ENCODE measurements at places on chromosomes 2 and 18.

DNA sequence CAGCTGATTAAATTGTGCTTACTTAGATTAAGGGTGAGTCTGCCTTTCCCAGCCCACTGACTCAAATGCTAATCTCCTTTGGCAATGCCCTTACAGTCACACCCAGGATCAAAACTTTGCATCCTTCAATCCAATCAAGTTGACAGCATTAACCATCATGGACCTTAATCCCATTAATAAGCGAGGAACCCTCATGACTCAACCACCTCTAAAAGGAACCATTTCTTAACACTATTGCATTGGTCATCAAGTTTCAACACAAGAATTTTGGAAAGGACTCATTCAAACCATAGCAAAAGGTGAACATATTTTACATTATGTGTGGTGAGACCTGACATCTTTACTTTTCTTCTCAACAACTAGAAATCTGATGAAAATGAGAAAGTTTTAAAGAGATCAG is 187.0 kb downstream of the OSR1 start:
- H3K27me3 ChIP-seq = no peaks in the 10 kb centered on the region
- DNase-seq = no peak
- H3K4me3 ChIP-seq = no peak overlapping the region
- no peak overlapping the region for H3K27ac ChIP-seq
- no peaks in the 10 kb centered on the region for H3K4me1 ChIP-seq

GRCh38 chr18:4641771-4642368 is 186.8 kb upstream of the DLGAP1 start:
- peak overlapping the region; percentile 40 for H3K4me3 ChIP-seq
- no peak overlapping the region for H3K27ac ChIP-seq
- no peaks in the 10 kb centered on the region for H3K27me3 ChIP-seq
- no peak for DNase-seq
- peaks cover 35% of the 10 kb centered on the region for H3K4me1 ChIP-seq
- no peaks in the 10 kb centered on the region for H3K36me3 ChIP-seq

- H3K4me1 ChIP-seq = no peaks in the 10 kb centered on the region
- no peak overlapping the region for H3K4me3 ChIP-seq
- no peak overlapping the region for H3K27ac ChIP-seq
- no peaks in the 10 kb centered on the region for H3K27me3 ChIP-seq
Measured at GRCh38 chr2:11904029-11904428, 157.6 kb downstream of the LPIN1 start.

GRCh38 chr2:136932700-136933099 is 167.4 kb downstream of the THSD7B start:
- H3K27me3 ChIP-seq = peaks cover 21% of the 10 kb centered on the region
- H3K4me1 ChIP-seq = no peaks in the 10 kb centered on the region
- DNase-seq = peak; percentile 21
